ENCODE measurements at places on chromosomes 13 and 19. TPM values are rescaled to one million over a fixed set of nuclear protein-coding genes. Genes with fewer than 3 reads are reported as not detected.

GRCh38 chr13:24892829-24893228 is 128.9 kb downstream of the RNF17 start:
- no peak for DNase-seq

Gene ZNF880
- 24.3 TPM for polyA plus RNA-seq

DNA sequence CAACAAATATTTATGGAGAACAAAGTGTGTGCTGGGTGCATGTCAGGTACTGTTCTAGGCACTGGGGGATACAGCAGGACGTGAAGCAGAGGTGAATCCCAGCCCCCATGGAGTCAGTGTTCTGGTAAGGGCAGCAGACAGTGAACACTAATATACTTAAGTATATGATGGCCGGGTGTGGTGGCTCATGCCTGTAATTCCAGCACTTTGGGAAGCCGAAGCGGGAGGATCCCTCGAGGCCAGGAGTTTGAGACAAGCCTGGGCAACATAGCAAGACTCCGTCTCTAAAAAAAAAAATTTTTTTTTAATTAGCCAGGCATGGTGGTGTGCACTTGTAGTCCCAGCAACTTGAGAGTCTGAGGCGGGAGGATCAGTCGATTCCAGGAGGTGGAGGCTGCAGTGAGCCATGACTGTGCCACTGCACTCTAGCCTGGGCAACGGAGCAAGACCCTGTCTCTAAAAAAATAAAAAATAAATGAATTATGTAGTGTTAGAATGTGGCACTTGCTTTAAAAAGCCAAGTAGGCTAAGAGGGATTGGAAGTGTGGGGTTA is 22.6 kb downstream of the CHST8 start:
- no peak for DNase-seq

Gene TUBA3C
- not detected for polyA plus RNA-seq

DNA sequence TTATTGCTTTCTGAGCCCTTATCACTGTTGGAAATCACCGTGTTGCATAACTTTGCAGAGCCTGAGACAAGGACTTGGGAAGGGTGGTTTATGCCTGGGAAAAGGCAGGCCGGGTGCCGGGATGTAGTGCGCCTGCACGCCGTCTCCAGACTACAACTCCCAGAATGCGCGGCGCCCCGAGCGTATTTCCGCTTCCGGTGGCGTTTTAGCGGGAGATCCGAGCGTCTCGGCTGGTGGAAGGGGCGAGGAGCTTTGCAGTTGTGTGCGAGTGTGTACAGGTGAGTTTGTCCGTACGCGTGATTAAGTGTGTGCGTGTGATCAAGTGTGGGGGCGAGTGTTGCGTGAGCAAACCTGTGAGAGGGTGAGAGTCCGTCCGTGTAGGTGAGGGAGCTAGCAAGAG is 75.4 kb downstream of the PEG3 start:
- peak; percentile 18 for DNase-seq

- no peak for DNase-seq
Observed at GRCh38 chr19:4057931-4058692, 8.6 kb downstream of the ZBTB7A start.

DNA sequence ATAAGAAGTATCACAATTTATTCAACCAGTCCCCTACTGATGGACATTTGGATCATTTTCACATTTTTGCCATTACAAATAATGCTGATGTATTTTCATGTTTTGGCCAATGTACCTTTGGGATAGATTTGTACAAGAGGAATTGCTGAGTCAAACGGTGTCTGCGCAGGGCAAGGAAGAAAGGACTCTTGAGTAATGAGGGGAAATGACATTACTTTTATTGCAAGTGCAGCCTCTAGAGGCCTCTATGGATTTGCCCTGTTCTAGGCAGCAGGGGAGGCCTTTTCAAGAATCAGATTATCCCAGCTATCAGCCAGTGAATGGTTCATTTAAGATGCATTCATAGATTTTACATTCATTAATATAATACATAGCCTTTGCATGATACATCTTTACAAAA is 32.9 kb upstream of the GTF3A start:
- no peak for DNase-seq

- no peak for DNase-seq
Observed at GRCh38 chr13:113895436-113895835, 31.6 kb upstream of the GAS6 start.

GRCh38 chr19:33226550-33227241 is 1.0 kb upstream of the SLC7A10 start:
- no peak for DNase-seq

- DNase-seq, result no peak
Observed at GRCh38 chr13:33908116-33908515, 90.2 kb downstream of the RFC3 start.

GRCh38 chr13:24233351-24233901 is 72.9 kb downstream of the SPATA13 start:
- DNase-seq, result no peak

Gene ZNF709
- 2.2 TPM for polyA plus RNA-seq

DNA sequence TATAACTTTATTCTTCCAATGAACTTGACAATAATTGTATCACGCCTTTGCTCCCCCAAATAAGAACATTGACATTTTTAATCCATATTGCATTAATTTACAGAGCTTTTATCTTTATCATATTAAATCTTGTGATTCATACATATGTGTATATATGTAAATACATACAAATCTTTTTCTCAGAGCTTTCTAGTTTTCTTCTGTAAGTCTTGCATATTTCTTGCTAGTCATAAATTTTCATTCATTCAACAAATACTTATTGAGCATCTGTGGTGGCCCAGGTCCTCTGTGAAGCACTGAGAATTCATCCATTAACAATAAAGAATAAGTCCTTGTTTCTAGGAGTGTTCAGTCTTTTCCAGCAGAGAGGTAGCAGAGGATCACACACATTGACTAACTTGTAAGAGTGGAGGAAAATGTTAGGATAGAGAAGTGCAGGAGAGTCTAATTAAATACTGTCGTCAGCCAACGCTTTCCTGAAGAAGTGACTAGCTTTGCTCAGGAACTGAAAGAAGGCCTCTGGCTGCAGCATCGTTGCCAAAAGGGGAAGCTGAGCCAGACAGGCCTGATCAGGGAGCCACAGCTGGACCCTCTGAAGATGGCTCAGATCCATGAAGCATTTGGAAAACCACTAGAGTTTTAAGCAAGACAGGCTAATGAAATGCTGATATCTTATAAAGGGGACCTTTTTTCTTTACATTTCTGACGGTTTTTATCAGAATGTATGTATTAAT is 38.6 kb upstream of the LAMP1 start:
- no peak for DNase-seq

Gene AMH
- polyA plus RNA-seq, result 2.2 TPM

DNA sequence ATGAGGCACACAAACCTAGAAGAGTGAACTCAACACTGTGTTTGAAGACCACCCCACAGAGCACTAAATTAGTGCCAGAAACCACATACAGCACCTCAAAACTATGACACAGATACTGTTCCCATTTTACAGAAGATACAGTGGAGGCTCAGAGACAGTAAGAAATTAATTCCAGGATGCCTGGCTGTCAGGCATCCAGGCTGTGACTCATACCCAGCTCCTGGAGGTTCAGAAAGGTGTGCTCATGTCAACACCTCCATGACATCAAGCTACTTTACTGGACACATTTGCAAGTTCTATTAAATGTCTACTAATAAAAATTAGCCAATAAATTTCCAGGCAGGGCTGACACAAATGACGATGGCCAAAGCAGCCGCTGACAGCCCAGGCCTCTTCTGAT is 176.3 kb downstream of the ABCC4 start:
- DNase-seq, result no peak

Gene OR4F17
- not detected for polyA plus RNA-seq

DNA sequence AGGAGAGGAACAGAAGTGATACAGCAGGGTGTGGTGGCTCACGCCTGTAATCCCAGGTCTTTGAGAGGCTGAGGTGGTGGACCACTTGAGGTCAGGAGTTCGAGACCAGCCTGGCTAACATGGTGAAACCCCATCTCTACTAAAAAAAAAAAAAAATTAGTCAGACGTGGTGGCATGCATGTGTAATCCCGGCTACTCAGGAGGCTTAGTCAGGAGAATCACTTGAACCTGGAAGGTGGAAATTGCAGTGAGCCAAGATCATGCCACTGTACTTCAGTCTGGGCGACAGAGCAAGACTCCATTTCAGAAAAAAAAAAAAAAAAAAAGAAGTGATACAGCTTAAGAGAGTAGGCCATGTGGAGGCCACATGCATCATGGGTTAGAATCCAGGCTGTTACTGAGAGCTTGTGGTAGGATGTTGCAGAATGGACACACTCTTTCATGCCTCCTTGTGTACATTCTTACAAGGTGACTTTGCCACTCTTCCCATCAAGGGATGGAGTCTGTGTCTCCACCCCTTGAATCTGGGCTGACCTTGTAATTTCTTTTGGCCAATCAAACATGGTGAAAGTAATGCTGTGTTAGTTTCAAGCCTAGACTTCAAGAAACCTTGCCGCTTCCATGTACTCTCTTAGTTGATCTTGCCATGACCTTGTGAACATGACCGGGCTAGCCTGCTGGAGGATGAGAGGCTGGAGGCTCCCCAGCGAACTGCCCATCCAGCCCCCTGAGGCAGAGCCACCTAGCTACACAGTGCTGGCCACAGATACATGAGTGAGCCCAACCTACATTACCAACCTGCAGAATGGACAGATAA is 12.3 kb downstream of the FAM187B start:
- no peak for DNase-seq

GRCh38 chr13:75333103-75333502 is 148.9 kb downstream of the TBC1D4 start:
- DNase-seq, result no peak

GRCh38 chr13:20567881-20568528 is 1.0 kb downstream of the IFT88 start:
- DNase-seq, result no peak

Gene PEPD
- polyA plus RNA-seq, result 42.4 TPM

- peak; percentile 83 for DNase-seq
Observed at GRCh38 chr13:41004875-41005693, 14.0 kb downstream of the ELF1 start.

GRCh38 chr13:28117689-28118377 is 17.5 kb upstream of the FLT3 start:
- DNase-seq, result no peak

GRCh38 chr19:29667901-29668341 is 2.7 kb downstream of the PLEKHF1 start:
- peak; percentile 68 for DNase-seq

GRCh38 chr13:103188713-103189326 is 122.6 kb upstream of the SLC10A2 start:
- DNase-seq, result peak; percentile 4

- no peak for DNase-seq
Observed at GRCh38 chr19:38183251-38183897, 40.6 kb downstream of the DPF1 start.

DNA sequence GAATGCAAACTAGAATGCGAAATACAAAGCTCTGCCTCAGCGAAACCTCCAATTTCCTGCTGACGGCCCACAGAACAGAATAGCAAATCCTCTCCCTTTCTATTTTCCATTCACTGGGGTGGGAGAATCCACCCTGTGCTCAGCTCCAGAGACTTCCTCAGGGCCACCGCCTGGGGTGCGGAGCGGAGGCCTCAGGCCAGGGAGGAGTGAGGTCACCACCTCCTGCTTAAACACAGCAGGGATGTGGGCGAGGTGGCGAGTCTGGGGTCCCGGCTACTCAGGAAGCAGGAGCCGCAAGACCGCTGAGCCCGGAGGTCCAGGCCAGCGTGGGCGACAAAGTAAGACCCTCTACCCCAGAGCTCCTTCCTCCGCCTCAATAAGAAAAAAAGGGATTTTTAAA is 666 bp upstream of the ZNF320 start:
- DNase-seq, result no peak

Gene SGTA
- 55.4 TPM for polyA plus RNA-seq

- DNase-seq, result no peak
Observed at GRCh38 chr19:50171752-50172151, 8.7 kb upstream of the IZUMO2 start.

Gene NDUFA11
- polyA plus RNA-seq, result 292 TPM

DNA sequence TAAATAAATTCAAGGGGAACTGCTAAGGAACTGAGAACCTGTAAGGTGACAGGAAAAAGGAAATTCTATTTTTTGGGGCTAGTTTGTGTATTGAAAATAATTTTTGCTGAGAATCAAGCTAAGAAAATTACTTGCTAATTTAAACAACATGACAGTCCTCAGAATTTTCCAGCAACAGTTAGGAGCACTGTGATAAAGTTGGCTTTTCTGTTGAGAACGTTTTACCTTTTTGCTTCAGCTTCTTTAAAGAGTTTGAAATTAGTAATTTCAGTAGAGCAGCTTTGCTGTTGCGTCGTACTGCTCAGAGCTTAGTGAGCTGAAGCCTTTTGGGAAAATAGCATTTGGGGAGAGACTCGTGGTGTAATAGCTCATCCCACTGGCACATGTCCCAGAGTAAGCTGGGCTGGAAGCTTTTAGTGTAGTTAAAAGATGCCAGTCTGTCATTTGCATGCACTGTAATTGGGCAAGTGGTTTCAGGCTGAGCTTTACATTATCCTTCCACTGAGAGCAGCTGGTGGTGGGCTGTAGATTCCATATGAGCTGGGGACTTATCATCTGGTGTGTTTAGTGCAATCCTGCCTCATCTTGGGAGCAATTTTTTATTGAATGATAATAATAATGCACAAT is 69.8 kb downstream of the LRCH1 start:
- no peak for DNase-seq

- no peak for DNase-seq
Observed at GRCh38 chr13:98538876-98539275, 38.0 kb downstream of the STK24 start.

Gene KLK14
- polyA plus RNA-seq, result 1.2 TPM

DNA sequence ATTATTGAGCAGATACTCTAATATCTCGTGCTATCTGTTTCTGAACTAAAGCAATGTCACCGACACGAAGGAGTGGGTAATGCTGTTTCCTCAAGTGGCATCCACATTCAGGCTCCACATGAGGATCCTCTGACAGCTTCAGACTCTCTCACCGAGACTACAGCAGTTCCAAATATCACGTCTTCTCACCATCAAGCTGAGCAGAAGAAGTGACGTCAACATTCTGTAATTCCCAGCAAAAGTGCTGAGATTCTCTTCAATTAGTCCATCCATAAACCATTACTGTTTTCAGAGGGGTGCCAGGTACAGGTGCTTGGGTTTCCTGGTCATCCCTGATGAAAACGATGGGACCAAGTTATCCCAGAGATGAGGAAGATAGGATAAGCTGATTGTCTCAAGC is 110.0 kb upstream of the DACH1 start:
- DNase-seq, result no peak

GRCh38 chr19:50912727-50913716 is 1.8 kb upstream of the KLK4 start:
- DNase-seq, result no peak

Gene FPR1
- polyA plus RNA-seq, result 4.7 TPM

- DNase-seq, result peak; percentile 73
Observed at GRCh38 chr13:44243198-44243857, 130.3 kb upstream of the SERP2 start.

DNA sequence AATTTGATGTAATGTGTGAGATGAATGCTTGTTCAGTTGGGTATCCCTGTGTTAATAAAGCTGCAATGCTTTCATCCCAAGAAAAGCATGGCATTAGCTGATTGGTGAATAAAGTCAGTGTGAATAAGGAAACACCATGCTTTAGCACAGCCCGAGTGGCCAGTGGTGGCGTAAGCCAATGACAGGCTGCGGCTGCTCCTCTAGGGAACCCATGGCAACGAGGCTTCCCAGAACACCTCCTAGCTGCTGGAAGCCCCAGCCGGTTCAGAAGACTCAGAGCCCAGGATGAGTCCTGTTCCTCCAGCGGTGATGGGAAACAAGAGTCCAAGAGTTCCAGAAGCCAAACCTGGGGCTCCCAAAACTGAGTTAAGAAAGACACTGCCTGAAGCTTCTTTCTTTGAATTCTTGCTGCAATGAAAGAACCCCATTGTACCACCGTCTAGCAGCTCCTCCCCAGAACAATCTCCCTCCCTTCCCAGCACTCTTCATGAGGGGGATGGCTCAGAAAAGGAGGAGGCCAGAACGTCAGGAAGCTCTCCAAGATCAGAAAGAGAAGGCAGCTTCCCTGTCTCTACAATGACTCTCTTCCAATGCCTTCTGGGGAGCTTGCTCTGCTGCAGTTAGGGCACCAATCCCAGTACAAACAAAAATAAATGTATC is 58.2 kb downstream of the TSHZ3 start:
- DNase-seq, result no peak
